Fibroblast of gingiva (primary cell): ENCODE measurements at places on chromosomes 13 and 19.

DNA sequence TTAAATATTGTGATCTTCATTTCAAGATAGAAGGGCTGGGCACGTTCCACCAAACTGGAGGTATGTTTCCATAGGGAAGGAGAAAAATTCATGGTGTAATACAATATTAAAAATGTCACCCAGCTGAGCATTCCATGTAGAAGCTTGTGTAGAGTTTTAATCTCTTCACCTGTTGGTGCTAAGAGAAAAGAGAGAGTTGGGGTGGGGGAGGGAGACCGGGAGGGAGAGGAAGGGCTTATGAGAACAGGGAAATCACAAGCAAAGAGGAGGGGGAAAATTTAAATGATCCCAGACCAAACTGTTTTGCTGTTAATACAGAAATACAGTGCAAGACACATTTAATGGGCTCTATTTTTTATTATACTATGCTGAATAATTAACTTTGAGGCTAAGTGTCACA lies 345.8 kb downstream of the ZNF536 start:
- DNase-seq, result no peak

DNA sequence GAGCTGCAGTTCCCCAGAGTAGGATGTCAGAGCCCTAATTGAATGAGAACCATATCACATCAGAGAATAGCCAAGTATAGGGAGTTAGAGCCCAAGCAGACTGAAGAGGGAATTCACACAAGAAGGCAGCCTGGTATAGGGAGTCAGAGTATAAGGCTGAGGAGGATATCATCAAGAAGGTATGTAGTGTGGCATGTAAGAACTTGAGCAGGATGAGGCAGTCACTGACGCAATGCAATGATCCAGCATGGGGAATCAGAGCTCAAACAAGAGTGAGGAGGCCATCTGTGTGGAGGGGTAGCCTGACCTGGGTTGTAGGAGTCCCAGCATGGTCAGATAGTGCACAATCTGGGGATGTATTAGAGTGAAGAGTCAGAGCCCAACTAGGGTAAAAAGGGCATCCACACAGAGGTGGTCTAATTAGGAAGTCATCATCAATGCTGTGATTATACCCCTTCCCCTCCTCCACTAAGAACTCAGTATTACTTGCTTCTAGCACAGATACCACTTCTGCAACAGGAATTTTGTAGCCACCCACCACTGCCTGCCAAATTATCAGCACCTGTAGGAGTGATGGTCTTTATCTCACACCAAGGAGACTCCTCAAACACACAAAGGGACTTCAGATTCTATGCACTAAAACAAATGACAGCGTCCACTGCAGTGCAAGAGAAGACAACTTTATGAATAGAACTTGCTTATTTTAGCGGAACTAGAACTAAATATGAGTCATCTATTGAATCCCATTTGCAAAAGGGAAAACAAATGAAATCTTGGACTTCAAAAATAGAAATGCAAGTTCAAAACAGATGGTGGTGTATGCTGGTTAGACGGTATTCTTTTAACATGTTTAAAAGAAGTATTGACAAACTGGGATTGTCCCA lies 107.2 kb downstream of the FNDC3A start:
- peak; percentile 60 for DNase-seq

GRCh38 chr13:39554371-39554770 lies 48.6 kb downstream of the LHFPL6 start:
- DNase-seq, result no peak

DNA sequence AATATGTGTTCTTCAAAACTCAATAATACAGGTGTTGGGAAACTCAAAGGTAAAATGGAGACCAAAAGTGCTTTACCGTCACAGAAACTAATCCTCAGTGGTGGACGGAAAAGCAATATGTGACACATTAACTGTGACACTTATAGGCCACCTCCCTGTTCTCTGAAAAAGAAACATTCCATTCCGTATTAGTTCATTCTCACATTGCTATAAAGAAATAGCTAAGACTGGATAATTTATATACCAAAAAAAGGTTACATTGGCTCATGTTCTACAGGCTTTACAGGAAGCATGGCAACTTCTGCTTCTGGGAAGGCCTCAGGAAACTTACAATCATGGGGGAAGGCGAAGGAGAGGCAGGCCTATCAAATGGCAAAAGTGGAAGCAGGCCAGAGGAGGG lies 435.3 kb upstream of the HTR2A start:
- DNase-seq, result peak; percentile 76

- DNase-seq, result no peak
These were observed 9.2 kb downstream of the PLEKHJ1 start for GRCh38 chr19:2226840-2227360.

DNA sequence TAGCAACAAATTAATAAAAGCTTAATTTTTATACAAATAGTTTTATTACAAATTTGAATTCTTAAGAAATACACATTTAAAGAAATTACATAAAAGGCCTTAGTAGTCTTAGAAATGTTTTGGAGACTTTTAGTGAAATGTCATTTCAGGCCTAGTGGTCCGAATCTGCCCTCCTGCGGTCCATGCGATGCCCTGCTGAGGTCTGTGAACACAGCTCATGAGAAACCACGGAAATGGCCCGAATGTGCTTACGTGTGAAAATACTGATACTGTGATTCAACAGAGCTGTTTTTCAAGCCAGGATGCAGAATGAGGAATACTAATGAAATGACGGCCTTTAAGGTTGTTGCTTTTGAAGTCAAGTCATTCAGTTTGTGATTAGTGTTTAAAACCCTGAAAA lies 157.9 kb downstream of the COL4A1 start:
- DNase-seq, result no peak

- DNase-seq, result no peak
These were observed 79.1 kb upstream of the GPR12 start for GRCh38 chr13:26839682-26840081.

DNA sequence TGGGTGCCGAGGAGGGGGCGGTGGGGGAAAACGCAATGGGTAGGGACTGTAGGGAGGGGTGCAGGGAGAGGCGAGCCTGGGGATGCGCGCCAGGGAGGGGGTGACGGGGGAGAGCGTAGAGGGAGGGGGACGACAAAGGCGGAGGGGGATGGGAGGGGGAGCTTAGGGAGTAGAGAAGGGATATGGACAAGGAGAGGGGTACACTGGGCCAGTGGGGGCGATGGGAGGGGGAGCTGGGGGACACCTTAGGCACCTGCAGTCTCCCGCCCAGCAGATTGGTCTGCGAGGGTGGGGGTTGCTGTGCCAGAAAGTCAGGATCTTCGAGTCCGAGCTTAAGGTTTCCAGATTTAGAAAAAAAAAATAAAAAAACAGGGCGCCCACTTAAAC lies 15.7 kb downstream of the CCDC124 start:
- no peak for DNase-seq

DNA sequence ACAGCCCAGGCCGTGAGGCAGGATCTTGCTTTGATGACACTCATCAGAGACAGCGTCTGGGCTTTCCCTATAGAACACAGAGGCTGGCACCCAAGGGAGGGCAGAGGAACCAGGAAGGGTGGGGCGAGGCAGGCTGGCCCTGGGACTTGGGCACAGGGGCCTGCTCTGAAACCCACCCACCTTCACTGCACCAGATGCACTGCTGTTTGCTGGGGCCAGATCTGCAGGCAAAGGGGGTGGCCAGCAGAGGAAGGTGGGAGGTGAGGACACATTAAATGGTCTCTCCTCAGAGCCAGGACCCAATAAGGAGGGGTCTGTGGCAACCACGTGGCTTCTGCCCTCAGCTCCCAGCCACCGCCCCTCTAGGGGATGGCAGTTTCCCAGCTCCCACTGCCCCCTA lies 6.6 kb upstream of the VSTM2B start:
- no peak for DNase-seq

DNA sequence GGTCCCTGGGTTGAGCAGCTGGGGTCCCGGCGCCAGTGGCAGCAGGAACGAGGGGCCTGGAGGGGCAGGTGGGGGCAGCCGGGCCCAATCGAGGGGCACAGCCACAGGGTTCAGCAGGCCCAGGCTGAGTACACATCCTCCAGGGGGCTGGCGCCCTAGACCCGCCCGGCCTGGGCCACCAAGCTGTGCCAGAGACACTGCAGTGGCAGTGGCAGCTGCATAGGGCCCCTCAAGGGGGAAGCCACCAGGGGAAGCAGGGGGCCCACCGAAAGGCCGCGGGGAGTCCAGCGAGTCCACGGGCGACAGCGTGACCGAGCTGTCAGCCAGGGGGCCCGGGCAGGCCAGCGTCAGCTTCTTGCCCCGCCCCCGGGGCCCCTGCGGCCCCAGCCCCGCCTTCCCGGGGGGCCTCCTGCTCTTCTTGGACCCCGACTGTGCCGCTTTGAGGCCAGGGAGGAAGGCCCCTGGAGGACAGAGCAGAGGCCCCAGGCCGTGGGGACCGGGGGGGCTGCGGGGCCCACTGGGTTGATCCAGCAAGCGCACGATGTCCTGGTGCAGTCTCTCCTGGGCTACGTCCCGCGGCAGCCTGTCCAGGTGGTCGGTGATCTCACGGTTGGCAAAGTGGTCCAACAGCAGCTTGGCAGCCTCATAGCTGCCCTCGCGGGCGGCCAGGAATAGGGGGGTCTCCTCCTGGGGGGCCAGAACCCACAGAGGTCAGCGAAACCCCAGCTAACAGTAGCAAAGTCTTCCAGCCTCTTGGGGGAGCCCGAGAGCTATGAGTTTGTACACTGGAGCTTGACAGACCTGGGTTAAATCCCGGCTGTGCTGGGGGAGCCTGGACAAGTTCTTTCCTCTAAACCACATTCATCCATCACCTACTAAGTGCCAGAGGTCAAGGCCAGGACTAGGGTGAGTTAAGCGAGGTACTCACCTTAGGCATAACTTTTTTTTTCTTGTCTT lies 39.5 kb downstream of the NOTCH3 start:
- DNase-seq, result no peak

DNA sequence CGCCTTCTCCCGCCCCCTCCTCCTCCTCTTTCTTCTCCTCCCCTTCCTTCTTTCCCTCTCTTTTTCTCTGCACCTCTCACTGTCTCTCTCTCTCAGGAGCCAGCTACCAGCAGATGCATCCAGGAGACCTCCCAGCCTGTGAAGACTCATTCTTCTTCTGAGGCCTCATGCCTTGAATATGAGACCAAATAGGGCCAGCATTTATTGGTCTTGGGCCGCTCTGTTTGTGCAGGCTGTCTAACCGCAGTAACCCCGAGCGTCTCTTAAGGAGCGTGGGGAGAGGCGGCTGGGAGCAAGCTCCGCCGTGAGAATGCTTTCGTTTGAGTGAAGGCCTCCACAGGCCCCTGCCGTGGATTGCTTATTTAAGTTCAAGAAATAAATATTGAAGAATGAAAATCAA lies 167.0 kb downstream of the NUFIP1 start:
- DNase-seq, result no peak

GRCh38 chr13:77374339-77374738 lies 47.4 kb upstream of the MYCBP2 start:
- DNase-seq, result no peak

DNA sequence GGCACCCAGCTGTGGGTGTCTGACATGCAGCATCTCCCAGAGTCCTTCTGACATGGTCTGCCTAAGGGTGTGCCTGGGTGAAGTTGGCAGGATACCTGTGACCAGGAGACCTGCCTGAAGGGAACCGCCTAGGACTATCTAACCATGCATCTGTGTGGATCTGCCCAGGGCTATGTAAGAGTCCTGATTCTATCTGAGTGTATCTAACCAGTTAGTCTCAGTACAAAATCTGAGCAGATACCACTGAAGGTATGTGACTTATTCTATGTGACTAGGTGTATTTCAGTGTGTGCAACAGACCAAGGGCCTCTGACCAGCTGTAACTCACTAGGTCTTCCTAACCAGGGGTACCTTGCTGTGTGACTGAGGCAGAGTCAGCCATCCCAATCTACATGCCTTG lies 28.2 kb upstream of the FBL start:
- no peak for DNase-seq

- DNase-seq, result peak; percentile 55
These were observed 4.9 kb upstream of the BRD4 start for GRCh38 chr19:15337202-15337601.

DNA sequence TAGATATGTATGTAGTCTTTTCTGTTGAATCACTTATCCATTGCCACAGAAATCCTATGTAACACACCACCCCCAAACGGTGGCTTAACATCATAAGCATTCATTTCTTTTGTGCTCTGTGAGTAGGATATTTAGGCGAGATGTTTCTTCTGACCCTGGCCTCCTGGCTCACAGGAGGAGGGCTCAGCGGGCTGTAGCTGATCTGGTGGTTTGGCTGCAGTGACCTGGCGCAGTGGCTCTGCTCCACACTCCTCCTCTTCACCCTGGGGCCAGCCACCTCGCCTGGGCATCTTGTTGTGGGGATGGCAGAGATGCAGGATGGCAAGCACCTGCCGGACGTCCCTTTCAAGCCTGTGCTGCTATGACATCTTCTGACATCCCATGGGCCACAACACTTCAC lies 147.1 kb upstream of the IRS2 start:
- no peak for DNase-seq

DNA sequence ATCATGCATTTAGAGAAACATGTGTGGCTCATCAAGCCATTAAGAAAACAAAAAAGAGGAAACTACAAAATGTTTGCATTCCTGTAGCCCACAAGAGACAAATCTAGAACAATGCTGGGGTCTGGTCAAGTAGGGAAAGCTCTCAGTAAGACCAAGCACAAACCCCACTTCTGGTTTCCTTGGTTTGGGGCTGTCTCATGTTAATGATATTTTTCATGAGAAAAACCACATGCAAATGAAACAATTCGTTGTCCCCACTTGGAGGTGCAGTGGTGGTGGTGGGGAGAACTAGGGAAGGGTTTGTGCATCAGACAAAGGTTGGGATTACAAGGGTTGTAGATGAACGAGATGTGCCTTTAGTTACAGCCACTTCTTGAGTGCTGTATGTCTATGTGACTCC lies 7.0 kb upstream of the RB1 start:
- DNase-seq, result no peak

- no peak for DNase-seq
These were observed 7.5 kb downstream of the ZNF610 start for GRCh38 chr19:52343548-52343947.

DNA sequence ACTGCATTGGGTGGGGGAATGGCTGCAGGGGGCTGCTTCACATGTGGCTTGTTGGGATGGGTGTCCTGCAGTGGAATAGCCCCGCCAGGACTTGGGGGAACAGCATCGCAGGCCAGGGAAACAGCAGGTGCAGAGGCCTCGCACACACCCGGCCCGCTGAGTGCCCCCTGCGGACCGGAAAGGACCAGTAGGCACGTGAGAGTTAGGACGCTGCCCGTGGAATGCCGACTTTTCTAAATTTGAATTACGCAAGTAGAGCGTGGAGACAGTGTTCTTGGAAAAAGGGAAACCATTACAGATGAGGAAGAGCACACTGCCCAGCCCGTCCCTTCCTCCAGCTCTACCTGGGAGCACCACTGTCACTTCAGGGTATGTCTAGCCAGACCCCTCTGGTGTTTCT lies 11.5 kb downstream of the DNM2 start:
- DNase-seq, result no peak

DNA sequence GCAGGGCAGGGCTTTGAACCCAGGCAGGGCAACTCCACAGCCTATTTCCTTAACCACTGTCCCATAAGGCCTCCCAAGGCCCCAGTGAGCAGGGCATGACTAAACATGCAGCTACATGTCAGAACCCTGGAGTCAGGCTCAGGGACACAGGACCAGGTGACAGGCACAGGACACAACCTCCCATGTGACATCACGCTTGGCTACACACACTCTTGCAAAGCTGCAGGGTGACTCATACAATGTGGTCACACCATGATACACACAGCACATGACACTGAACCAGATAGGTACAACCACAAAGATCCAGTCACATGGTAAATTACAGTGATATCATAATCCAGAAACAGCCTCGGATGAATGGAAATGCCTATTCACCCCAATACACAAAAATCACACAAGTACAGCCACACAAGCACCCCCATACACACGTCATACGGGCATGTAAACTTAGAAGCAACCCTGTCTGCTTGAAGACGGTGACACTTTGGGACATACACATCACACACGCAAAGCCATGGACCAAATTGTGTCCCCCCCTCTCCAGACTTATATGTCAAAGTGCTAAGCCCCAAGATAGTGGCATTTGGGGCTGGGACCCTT lies 14.5 kb downstream of the KLK4 start:
- DNase-seq, result no peak
